ENCODE measurements at places on chromosomes 13 and 19.
A peak's percentile ranks its signal among the peaks of the same experiment; 100 is the strongest.

DNA sequence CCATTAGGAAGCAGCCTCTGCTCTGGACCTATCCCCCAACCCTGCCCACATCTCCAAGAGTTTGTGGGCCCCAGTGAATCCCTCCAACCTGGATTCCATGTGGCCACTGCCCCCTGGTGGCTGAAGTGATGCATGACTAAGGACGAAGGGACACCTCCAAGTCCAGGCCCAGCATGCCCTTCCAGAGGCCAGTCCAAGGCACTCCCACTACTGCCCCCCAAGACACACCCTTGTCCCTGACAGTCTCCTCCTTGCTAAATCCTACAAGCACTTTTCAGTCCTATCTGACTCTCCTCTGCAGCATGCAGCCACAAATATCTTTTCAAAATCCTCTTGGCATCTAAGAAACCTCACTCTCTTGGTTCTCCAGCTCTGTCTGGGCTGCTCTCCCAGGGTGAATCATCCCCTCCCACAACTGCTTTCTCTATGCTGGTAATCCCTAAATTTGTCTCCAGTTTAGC is 33.0 kb downstream of the DEDD2 start:
- DNase-seq = peak; percentile 59

DNA sequence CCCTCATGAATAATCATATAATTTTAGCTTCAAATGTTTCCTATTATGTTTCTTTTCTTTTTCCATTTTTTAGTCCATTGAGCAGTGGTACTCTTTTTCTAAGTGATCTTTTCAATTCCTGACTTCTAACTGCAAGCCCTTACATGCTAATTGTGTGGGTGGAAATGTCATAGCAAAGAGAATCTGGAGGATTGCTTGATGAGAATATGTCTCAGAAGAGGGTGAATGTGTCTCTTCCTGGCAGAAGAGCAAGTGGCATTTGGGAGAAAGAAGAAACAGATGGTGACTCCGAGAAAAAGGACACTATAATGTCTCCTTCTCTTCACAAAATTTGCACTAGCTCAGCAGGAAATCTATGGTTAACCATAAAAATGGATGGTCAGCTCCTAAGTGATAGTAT is 2320.0 kb downstream of the PCDH9 start:
- no peak for DNase-seq

DNA sequence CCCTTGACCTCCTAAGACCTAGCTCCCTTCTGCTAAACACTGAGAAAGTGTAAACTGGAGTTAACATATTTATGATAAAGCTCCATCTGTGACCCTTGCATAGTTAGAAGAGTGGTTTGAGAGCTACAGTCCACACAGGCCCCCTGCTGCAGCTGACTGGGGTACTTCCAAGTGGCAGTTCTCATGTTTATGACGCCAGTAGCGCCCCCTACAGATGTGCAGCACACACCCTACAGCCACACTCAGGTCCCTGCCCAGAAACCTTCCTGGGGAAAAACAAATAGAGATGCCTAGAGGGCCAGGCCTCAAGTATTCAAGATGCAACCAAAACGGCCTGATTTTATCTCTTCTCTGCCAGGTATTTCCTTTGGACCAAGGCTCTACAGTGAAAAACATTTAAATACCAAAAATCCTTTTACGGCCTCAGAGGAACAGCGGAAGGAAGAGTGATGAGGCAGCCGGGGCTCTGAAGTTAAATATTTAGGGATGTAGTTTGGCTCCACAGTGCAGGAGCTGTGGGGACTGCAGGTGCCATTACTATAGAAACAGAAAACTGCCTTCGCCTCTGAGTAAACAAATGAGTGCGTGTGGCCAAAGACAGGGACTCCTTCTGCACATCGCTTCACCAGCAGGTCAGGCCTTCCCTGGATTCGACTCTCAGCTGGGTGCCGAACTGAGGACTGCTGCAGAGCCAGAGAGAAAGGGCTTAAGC is 553.1 kb downstream of the EFNB2 start:
- DNase-seq = no peak

DNA sequence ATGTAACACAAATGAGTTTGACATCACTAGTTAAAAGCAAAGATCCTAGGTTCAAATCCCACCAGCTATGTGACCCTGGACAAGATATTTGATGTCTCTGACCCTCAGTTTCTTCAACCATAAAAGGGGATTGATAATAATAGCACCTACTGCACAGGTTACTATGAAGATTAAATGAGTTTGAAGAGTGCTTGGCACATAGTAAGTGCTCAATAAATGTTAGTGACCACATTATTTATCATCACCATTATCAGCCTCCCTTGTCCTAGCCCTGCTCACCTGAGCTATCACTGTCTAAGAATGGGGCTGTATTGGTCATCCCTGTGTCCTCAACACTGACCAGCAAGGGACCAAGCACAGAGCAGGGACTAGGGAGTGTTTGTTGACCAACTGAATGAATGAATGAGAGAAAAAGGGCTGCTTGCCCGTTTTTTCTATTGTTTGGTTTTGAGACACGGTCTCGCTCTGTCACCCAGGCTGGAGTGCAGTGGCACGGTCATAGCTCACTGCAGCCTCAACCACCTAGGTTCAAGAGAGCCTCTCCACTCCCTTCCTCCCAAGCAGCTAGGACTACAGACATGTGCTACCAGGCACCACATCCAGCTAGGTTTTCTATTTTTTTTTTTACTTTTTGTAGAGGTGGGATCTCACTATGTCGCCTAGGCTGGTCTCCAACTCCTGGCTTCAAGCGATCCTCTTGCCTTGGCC is 26.6 kb upstream of the DACT3 start:
- DNase-seq = no peak

DNA sequence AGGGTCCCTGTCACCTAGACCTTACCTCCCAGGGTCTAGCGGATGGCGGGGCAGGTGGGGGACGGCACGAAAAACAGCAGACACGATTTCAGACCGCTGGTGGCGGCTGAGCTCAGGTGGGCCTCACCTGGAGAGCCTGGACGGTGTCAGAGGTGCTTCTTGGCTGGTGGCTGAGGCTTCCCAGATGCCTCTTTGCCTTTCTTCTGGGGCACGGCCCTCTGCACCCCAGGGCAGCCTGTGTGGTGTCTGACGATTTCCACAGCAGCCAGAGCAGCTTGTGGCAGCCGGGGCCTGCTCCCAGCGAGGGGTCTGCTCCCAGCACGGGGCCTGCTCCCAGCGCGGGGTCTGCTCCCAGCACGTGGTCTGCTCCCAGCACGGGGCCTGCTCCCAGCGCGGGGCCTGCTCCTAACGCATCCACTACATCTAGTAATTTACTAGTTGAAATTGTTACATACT is 66.7 kb downstream of the ATP11A start:
- DNase-seq = no peak

GRCh38 chr19:8128551-8128950 is 20.8 kb downstream of the FBN3 start:
- no peak for DNase-seq

DNA sequence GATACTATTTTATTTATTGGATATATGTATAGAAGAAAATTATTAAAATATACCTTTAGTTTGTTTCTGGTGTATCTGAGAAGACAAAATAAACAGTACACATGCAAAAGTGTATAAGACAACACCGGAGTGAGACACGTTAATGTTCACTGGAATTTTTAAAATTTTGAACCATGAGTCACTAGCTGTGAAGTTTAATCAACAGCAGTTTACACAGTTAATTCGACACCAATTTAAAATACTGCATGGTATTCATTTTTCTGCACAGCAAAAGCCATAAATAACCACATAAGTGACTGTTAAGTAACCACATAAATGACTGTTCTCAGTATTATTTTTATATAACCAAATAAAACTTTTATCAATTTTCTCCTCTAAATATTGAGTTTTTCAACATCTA is 418.7 kb upstream of the NBEA start:
- no peak for DNase-seq

- DNase-seq = no peak
Observed at GRCh38 chr13:40330950-40331349, 335.5 kb downstream of the FOXO1 start.

- no peak for DNase-seq
Observed at GRCh38 chr13:39760521-39760920, 105.1 kb downstream of the COG6 start.

DNA sequence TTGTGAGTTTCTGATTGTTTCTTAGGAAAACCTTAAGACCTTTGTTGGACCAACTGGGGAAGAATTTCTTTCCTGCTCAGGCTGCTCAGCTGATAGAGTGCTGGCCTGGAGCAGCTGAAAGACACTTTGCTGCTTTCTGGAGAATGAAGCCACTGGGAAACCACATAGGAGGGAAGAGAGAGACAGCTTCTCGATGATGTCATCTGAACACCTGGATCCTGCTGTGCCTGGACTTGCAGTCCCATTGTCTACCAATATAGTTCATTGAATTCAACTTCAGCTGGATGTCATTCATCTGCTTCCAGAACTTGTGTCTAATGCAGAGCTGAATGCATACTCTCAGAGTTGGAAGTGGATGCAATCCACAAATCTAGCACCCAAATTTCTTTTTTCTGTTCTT is 34.3 kb upstream of the TSHZ3 start:
- DNase-seq = no peak

GRCh38 chr19:10685210-10685609 is 16.0 kb upstream of the QTRT1 start:
- no peak for DNase-seq

GRCh38 chr19:17337675-17338432 is 501 bp downstream of the GTPBP3 start:
- DNase-seq = no peak

DNA sequence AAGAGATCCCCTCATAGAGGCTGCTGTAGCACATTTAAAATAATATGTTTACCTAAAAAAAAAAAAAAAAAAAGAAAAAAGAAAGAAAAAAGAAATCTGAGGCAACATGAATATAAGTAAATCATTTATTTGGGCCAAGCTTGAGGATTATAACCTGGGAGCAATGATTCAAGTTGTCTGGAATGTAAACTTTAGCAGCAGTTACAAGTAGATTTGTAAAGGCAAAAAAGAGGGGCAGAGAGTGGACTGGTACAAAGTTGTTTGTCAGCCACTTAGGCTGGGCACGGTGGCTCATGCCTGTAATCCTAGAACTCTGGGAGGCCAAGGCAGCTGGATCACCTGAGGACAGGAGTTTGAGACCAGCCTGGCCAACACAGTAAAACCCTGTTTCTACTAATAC is 11.3 kb downstream of the ZNF43 start:
- no peak for DNase-seq

DNA sequence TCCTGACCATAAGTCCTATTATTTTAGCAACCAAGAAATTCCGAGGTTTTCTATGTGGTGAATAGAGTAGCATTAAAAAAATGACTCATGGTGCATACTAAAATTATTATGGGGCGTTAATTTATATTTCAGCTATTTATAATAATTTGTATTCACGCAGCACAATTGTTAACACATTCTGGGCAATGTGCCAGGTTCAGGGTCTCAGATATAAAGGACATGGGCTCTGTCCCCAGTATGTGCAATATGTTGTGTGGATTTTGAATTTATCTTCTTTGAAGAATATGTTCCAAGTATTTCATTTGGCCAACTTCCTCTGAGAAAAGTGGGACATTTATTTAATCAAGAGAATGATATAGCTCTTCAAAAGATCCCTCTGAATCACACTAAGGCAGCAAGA is 1434.7 kb upstream of the PRR20A start:
- no peak for DNase-seq

DNA sequence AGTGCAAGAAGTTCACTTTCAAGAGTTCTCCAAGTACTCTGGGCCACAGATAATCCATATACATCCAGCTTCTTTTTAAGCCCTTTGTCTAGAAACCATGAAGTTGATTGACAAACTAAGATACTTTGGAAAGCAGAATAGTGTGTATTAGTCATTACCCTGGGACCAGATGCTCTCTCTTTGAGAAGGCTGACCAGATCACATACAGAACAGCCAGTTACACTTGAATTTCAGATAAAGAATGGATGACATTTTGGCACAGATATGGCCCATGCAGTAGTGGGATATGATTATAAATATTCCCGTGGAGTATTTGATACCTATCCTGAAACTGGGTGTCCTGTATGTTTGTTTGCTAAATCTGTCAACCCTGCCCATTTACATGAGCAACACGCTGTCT is 414.2 kb downstream of the KLF5 start:
- no peak for DNase-seq

DNA sequence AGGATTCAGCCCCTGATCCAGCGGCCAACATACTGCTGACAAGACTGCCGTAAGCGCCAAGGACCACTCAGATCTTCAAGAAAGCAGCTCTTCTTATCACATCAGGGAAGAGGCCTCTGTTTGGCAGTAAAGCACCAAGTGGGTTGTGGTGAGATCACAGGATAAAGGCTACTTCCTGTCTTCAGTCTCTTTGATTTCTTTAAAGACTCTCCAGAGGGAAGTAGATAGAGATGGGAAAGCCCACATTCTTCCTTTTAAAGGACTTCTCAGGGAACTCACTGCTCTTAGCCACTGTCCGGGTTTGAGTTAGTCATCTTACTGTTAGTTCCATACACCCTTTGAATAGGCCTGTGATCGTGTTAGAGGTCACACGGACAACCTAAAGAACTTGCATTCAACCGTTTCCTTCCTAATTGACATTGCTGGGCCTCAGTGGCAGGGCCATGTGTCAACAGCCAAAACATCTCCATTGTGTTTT is 47.2 kb upstream of the POMP start:
- DNase-seq = no peak

DNA sequence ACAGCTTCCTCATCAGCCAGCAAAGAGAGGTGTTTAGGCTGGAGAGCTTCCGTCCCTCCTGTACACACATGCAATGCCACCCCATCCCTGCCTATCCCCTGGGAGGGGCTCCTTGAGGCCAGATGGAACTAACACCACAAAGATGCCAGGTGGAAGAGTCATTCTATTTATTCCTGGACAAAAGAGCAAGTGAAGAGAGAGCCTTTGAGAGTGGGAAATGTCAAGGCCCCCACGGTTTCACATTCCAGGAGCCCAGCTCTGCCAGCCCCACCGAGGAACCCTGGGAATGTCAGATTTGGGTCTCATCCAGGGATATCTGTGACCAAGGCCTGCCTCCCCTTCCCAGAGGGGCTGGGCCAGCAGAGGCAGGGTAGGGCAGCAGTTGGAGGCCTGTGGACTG is 30.8 kb upstream of the IGFL1 start:
- DNase-seq = no peak

DNA sequence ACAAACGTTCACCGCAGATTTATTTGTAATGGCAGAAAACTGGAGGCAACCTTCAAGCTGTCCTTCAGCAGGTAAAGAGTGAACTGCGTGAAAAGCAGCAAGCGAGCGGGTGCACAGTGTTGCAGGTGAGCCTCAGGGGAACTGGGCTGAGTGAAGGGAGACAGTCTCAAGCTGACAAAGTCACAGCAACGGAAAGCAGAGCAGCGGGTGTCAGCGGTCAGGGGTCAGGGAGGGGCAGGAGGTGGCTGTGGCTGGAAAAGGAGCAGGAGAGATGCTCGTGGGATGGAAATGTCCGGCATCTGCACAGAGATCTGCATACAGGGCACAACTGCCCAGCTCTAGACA is 8.5 kb upstream of the RASA3 start:
- no peak for DNase-seq
